Upper lobe of right lung (tissue), 1 donor: ENCODE measurements at places on chromosomes 4 and X. TPM values are rescaled to one million over a fixed set of nuclear protein-coding genes. Genes with fewer than 3 reads are reported as not detected.

- DNase-seq, result no peak
Observed at GRCh38 chr4:127400731-127401346, 231.9 kb upstream of the INTU start.

DNA sequence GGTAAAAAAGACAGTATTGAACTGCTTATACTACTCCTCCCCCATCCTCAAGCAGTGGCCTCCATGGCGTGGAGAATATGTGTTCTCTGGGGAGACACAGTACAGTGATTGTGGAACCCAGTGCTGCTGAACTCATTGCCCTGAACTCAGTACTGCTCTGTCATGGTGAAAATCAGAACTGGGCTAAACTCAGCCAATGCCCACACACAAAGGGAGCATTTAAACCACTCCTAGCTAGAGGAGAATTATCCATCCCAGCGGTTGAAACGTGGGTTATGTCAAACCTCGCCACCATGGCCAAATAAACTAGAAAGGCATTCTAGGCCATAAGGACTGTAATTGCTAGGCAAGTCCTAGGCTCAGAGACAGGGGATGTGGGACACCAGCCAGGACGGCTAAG is 131.8 kb downstream of the SPOCK3 start:
- no peak for DNase-seq

GRCh38 chr4:182145334-182145905 is 97.8 kb upstream of the TENM3 start:
- no peak for DNase-seq

- DNase-seq, result no peak
Observed at GRCh38 chr4:128571747-128572146, 237.8 kb upstream of the JADE1 start.

DNA sequence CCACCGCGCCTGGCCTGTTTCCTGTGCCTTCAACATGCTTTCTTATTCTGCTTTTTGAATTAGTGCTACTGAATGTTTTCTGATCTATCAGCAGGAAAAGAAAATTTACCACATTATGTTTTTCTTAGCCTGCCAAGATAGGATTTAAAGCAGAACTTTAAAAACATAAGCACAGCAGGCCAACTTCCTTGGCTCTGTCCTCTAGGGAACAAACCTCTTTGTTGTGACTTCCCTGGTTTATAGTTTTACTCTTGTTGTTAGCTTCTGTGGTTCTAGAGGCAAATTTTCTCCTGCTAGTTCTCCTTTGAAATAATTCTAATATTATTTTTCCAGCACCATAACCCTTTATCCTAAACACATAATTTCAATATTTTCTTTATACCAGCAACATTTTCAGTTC is 605.1 kb downstream of the ADGRL3 start:
- no peak for DNase-seq

GRCh38 chrX:154472685-154473632 is 6.1 kb downstream of the LAGE3 start:
- no peak for DNase-seq

- no peak for DNase-seq
Observed at GRCh38 chrX:30513284-30513683, 64.3 kb downstream of the TASL start.

GRCh38 chr4:15832523-15833451 is 54.7 kb downstream of the CD38 start:
- DNase-seq, result no peak

- DNase-seq, result no peak
Observed at GRCh38 chr4:77413766-77414165, 191.9 kb upstream of the CXCL13 start.

DNA sequence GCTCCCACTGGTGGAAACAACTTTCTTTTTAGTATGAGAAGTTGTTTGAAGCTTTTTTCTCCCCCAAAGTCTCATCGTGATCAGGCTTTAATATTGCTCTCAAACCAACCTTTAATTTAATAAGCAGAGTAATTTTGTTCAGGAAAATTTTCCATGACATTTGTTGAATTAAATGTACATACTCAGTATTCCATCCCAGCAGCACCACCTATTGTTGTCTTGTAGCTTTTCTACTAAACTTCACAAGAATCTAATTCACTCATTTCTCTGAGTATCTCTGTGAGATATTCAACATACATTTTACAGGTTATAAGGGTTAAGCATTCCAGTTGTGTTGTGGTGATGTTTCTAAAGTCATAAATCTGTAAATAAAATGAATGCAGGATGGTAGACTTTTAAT is 218.3 kb upstream of the HAND2 start:
- DNase-seq, result no peak

DNA sequence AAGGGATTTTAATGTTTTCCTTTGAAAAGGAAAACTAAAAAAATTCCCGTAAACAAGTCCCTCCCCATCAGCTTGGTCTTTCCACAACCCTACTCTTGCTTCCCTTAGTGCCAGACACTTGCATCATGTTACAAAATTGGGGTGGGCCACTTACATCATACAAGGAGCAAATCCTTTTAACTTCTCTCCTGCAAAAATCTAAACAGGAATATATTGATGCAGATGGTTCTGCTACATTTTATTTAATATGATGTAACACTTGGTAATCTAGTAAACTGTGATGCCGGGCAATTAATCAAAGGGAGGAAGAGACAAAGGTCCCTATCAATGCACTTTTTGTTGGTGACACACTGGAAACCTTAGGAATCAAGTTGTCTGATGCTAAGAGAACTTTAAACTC is 125.3 kb downstream of the UBE2K start:
- DNase-seq, result no peak

- no peak for DNase-seq
Observed at GRCh38 chrX:17376431-17377077, 1.6 kb downstream of the NHS start.

- no peak for DNase-seq
Observed at GRCh38 chr4:53562409-53562808, 28.9 kb downstream of the LNX1 start.

GRCh38 chr4:163768014-163768413 is 273.5 kb downstream of the TMA16 start:
- no peak for DNase-seq

- DNase-seq, result peak; percentile 82
Observed at GRCh38 chrX:40109288-40110008, 11.7 kb upstream of the BCOR start.

GRCh38 chrX:118630848-118631247 is 96.6 kb upstream of the IL13RA1 start:
- DNase-seq, result no peak

SERTM2 gene
- total RNA-seq, result 1.6 TPM

SCML2 gene
- total RNA-seq, result 0.81 TPM

CTAG1A gene
- not detected for total RNA-seq

GNRHR gene
- not detected for total RNA-seq

PROM1 gene
- total RNA-seq, result 0.93 TPM

TCEAL7 gene
- 2.6 TPM for total RNA-seq

CLDN24 gene
- total RNA-seq, result not detected

TMPRSS11D gene
- total RNA-seq, result not detected
